ENCODE measurements at places on chromosomes 2 and 18.

DNA sequence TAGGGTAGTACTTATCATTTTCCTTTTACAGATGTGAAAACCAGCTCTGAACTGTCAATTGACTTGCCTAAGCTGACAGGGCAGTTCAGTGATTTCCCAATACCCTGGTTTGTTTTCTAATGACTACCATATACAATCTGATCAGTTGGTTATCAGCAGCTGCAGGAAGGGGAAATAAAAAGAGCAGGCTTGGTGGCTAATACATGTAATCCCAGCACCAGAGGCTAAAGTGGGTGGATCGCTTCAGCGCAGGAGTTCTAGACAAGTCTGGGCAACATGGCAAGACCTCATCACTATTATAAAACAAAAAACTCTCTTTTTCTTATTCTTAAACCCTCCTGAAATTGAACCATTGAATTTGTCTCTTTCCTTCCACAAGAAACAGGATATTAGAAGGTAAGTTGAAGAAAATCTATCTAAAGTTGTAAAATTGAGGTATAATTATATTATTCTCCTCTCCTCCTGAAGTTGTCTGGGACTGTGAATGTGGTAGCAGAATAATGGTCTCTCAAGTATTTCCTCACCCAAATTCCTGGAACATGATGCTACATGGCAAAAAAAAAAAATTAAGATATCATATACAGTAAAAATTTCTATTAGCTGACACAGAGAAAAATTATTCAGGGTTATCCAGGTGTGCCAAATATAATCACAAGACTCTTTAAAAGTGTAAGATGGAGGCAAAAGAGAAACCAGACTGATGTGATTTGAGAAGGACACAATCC lies 1441.6 kb downstream of the SUCLG1 start:
- DNase-seq: no peak
- no peaks in the 10 kb centered on the region for H3K4me1 ChIP-seq
- no peaks in the 10 kb centered on the region for H3K36me3 ChIP-seq
- no peaks in the 10 kb centered on the region for H3K27me3 ChIP-seq

GRCh38 chr2:185894223-185894622 lies 155.6 kb downstream of the FSIP2 start:
- H3K27ac ChIP-seq: no peak overlapping the region
- no peaks in the 10 kb centered on the region for H3K36me3 ChIP-seq
- no peaks in the 10 kb centered on the region for H3K27me3 ChIP-seq
- H3K4me3 ChIP-seq: no peak overlapping the region
- no peaks in the 10 kb centered on the region for H3K4me1 ChIP-seq

- H3K36me3 ChIP-seq: no peaks in the 10 kb centered on the region
- H3K4me1 ChIP-seq: peaks cover 12% of the 10 kb centered on the region
- H3K4me3 ChIP-seq: peak overlapping the region; percentile 92
Observed at GRCh38 chr18:62715759-62716615, 646 bp downstream of the PHLPP1 start.

DNA sequence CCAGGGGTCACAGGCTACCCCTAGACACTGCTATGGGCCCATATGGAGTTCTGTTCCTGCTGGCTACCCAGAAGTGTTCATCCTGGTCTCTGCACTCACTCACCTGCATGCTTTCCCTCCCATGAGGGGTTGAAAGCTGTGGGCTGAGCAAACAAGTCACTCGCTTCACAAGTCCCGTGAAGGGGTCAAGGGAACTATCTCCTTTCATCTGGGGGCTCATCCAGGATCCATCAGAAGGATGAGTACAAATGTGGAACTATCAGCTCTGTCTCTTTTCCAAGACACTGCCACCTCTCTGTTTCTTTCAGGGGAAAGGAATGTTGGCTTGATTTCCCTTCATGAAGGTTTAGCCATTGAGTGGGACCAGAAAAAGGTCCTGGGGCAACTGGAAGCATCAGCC lies 21.7 kb downstream of the SULT1C4 start:
- H3K4me1 ChIP-seq: no peaks in the 10 kb centered on the region
- H3K4me3 ChIP-seq: no peak overlapping the region
- no peaks in the 10 kb centered on the region for H3K27me3 ChIP-seq
- no peak overlapping the region for H3K27ac ChIP-seq
- no peaks in the 10 kb centered on the region for H3K36me3 ChIP-seq

DNA sequence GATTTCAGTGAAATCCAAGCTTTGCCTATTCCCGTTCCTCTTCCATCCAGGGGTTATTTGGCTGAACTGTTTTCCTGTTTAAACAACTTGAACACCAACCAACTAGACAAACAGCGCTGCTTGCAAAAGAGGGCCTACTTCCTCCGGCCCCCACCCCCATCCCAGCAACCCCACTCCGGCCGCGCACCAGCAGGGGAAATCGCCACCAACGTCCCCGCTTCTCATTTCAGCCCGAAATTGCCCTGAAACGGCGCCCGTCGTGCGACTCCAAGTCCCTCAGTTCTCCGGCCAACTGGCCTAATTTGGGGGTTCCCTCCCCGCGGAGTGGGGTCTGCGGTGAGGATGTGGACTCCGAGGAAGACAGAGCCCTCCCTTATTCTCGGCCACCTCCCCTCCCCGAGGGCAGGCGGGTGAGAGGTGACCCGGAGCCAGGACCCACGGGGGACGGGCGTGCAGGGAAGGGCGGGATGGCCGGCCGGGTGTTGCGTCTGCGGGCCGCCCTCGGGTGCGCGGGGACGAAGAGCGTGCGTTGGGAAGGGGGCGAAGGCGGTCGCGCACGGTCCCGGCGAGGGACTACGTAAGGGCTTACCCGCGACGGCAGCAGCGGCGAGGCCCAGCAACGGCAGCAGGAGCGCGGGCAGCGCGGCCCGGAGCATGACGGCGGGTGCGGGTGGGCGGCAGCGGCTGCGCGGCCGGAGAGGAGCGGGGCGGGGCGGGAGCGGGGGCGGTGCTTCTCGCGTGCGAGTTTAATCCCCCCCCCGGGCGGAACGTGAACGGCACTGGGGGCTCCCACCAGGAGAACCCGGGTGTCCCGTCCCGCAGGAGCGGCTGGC lies at the start of gene CD302:
CD302 (minus strand) TSS at position 666 of the 833 bp plus-strand sequence; CDS start at position 656, 10 bp downstream.
- H3K4me3 ChIP-seq: peak within 1 kb of the TSS; percentile 98
- peaks cover 25% of the 10 kb centered on the region for H3K4me1 ChIP-seq
- H3K27ac ChIP-seq: peak within 1 kb of the TSS; percentile 71

GRCh38 chr2:44167311-44167907 lies 1.3 kb upstream of the PPM1B start:
- H3K27me3 ChIP-seq: no peaks in the 10 kb centered on the region
- peaks cover 25% of the 10 kb centered on the region for H3K4me1 ChIP-seq
- peak overlapping the region; percentile 47 for H3K4me3 ChIP-seq
- peak overlapping the region; percentile 96 for H3K27ac ChIP-seq
- no peaks in the 10 kb centered on the region for H3K36me3 ChIP-seq

- no peak overlapping the region for H3K4me3 ChIP-seq
- DNase-seq: no peak
- H3K4me1 ChIP-seq: peaks cover 7% of the 10 kb centered on the region
- H3K27me3 ChIP-seq: no peaks in the 10 kb centered on the region
- H3K36me3 ChIP-seq: peaks cover 26% of the 10 kb centered on the region
Observed at GRCh38 chr18:79899609-79900445, 51.6 kb downstream of the SLC66A2 start.
